Left renal pelvis (tissue), 4 donors: ENCODE measurements at places on chromosomes 3 and 15.

DNA sequence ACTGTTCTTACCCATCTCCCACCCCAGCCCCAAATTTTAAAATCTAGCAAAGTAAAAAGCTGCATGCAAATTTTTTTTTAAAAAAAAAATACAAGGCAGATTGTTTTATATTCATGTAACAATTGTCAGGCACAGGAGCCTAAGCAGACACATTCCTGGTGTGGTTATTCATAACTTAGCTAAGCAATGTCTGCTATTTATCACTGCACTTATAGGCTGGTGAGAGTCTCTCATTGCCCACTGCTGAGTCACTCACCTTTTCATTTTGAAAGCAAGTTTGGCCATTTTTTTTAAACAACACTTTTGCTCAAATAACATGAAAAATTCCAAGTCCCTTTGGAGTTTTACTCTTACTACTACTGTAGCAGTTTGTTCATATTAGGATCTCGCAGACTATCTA lies 413.9 kb downstream of the RBMS3 start:
- DNase-seq, result no peak

DNA sequence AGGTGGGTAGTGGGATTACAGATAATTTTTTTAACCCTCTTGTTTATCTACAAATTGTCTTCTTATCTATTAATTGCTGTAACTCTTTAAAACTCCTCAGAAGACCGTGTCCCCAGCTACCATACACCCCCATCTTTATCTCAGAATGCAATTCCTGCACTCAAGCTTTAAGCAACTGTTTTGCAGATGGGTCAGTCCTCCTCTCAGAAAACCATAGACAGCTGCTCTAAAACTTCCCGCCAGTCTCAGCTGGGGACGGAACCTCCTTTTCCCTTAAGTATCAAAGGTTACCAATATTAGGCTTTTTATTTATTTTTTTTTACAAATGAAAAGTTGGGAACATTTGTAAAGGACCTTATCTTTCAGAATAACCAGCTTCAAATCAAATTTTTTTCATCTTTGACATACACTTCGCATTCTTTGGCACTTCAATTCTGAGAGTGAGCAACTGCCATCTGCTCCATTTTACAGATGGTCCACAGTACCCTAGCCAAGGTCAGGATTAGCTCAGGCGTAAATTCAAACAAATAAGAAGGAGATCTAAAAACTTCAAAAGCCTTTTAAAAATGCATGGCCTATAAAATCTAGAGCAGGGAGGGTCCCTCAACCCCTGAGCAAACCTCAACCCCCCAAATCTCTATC lies 1.3 kb downstream of the GATM start:
- no peak for DNase-seq

DNA sequence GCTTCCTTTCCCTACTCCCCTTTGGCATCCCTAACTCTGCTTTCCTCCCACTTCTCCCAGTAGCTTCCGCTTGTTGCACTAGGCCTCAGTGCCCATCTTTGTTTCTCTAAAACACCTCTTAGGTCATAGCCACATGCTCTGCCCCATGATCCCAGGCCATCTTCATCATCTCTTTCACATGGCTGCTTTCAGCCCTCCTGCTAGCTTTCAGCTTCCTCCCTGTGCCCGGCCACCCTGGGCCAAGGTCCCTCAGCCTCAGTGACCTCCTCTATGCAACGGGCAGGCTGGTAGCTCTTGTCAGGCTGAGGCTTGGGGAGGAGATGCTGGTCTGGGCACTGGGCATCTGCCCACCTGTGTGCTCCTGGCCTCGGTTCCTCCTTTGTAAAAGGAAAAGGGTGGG lies 2.3 kb downstream of the PLEKHO2 start:
- DNase-seq, result no peak

- no peak for DNase-seq
Observed at GRCh38 chr3:113439606-113440005, 1.7 kb downstream of the CFAP44 start.

GRCh38 chr15:99823346-99823745 lies 90.1 kb upstream of the LYSMD4 start:
- DNase-seq, result no peak
